IPS DF 19.7 (cell line): ENCODE measurements at places on chromosomes 6 and 20.
A peak's percentile ranks its signal among the peaks of the same experiment; 100 is the strongest.

- no peak for DNase-seq
These were observed 91.3 kb downstream of the ADGRB3 start for GRCh38 chr6:68726337-68726736.

DNA sequence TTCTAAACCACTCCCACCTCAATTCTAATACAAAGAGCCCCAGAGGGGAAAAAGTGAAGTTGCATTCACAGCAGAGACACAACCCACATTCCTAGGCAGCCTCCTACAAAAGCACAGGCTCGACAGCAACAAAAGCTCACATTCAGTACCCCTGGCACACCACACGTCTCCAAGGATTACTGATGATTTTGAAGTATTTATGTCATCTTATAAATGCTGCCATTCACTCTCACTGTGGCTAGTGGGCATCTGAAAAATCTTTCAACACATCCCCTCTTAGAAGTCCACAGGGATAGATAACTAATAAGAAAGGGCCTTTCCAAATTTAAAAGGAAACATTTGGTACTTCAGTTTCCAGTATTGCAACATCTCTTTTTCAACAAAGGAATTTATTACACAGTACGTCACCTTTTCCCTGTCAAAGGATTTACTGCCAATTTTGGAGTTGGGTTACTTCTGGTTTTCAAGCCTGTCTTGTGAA, 146.7 kb downstream of the TASP1 start:
- DNase-seq: peak; percentile 54

DNA sequence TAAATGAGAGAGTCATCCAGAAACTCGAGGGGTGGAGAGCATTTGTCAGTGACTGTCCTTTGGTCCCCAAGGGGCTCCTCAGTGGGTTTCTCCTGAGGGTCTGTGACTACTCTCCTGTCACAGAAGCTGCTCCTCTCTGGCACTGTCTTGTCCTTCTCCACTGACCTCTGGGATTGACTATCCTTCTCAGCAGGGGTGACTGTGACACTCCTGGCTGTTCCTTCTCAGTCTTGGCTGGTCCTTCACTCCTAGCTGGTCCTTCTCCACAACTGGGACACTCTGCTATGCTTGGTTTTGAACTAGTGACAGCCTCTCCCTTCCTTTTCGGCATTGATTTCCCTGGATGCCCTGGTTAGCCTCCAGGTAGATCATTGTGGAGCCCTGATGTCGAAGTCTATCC, 33.5 kb downstream of the DYNLT1 start:
- DNase-seq: no peak

GRCh38 chr6:28105245-28105639, 19.2 kb upstream of the ZSCAN16 start:
- DNase-seq: no peak

DNA sequence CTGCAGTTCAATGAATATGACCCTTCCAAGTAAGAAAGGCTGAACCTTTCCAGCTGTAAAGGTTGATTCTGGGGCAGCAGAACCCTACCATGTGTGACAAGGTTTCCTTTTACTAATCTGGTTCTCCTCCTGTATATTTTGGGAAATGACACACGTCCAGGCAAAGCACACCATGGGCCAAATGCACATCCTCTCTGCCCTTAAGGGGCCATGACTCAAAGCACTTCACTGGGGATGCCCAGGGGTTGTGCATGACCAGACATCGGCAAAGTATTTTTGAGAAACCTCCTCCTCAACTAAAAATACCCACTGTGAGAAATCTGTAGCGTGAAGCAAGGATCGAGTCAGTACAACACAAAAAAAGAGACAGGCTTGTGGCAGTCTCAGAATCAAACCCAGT, 174.7 kb downstream of the BACH2 start:
- DNase-seq: no peak

DNA sequence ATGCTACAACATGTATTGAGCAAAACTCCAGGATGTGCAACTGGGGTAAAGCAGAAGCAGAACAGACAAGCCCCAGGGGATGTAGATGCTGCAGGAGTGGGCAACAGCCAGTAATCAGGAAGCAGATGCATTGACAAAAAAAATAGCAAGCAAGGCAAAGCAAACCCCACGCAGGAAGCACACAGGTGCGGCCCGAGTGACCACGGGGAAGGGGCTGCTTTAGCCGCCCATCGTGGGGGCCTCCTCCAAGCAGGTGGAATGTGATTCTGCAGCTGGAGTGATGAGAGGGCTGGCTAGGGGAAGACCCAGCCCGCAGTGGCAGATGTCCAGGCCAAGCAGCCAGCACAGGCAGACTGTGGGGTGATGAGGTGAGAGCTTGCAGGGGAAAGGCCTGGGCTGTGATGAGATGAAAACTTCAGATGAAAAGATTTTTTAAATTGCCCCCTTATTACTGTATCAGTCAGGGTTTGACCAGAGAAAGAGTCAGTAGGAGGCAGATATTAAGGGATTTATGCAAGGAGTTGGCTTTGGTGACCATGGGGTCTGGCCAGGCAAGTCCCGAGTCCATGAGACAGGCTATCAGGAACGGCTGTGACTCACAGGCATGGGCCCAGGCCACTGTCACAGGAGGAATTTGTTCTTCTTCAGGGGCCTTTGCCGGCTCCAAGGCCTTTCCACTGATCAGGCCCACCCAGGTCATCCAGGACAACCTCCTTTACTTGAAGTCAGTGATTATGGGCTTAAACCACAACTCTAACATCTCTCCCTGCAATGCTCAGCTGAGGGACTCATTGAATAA, 207.6 kb downstream of the ANKRD60 start:
- DNase-seq: no peak

- no peak for DNase-seq
These were observed 3.6 kb downstream of the ADISSP start for GRCh38 chr20:3763671-3764601.

- DNase-seq: no peak
These were observed 96.0 kb downstream of the RIMS1 start for GRCh38 chr6:71982389-71982788.

- no peak for DNase-seq
These were observed 622 bp downstream of the MAFB start for GRCh38 chr20:40688129-40689099.

DNA sequence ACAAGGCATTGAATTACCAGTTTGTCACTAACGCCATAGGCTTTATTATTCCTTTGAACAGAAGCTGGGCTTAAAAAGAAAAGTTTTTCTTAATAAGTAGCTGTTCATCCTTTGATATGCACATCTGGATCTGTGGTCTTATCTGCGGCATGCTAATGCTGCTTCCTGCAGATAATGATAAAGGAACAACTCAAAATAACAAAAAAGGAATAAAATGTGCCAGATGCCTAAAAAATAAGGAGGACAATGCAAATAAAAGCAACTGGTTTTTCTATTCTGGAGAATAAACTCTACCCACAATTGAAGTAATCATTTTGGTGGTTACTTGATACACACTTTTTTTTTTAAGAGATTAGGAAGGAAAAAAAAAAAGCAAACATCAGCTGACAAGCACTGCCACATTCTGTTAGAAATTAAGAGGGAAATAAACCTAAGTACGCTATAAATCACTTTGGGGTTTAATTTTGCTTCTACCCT, 156.8 kb upstream of the SALL4 start:
- no peak for DNase-seq

- no peak for DNase-seq
These were observed 200.9 kb downstream of the EDN1 start for GRCh38 chr6:12490904-12491571.

DNA sequence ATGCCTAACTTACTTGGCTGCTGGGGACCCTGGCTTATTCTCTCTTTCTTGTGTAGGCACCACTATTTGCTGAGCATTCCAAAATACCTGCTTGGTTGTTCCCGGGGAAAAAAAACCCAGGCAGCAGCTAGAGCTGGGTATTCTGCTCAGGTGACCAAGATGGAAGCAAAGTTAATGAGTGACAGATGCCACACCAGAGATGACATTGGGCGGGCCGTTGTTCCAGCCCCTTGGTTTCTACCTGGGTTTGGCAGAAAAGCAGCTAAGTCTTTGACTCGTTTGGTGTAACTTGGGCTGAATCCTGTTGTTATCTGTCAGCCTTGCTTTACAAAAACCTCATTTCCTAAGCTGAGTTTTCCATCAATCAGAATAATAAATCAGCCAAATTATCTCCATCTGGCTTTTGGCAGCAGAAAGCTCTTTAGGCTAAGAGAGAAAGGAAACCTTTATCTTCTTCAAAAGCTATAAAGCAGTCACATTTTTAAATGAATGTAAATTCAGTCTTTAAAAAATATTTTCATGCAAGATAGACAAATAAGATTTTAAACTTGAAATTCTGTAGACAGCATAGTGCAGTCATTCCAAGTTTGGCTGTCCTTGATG, 202.0 kb upstream of the GMDS start:
- no peak for DNase-seq

DNA sequence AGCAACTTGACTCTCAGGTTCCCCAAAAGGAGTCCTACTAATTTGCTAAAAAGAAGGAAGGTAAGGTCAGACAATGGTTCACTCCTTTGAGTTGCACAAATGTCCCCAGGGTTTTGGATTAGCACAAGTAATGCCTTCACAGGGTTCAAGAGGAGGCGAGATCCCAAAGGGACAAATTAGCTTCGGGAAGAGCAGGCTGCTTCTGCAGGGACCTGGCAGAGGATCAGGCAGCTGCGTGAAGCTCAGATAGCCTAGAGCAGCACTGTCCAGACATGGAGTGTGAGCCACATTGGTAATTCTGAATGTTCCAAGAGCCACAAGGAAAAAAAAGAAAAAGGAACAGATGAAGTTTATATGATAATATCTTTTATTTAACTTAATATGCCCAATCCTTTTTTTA, 115.4 kb downstream of the CFAP61 start:
- DNase-seq: no peak

DNA sequence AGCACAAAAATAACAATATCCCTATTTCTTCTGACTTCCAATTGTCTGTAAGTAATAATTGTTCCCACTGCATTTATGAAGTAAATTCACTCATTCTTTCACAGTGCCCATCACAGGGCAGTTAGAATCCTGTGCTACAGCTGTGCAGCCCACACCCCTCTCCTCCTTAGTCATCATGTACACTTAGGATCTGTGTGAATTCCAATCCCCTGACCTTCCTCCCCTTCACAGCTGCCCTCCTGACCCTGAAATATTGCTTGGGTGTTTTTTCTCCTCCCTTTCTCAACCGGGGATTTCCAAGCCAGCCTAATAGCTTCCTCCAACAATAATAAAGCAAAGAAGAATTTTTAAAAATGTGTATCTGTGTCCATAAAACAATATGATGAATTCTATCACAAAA, 91.5 kb upstream of the BEND6 start:
- no peak for DNase-seq
